ENCODE measurements at places on chromosomes 6 and 20.

- DNase-seq: no peak
Observed at GRCh38 chr6:134318236-134318973, 493 bp upstream of the SGK1 start.

DNA sequence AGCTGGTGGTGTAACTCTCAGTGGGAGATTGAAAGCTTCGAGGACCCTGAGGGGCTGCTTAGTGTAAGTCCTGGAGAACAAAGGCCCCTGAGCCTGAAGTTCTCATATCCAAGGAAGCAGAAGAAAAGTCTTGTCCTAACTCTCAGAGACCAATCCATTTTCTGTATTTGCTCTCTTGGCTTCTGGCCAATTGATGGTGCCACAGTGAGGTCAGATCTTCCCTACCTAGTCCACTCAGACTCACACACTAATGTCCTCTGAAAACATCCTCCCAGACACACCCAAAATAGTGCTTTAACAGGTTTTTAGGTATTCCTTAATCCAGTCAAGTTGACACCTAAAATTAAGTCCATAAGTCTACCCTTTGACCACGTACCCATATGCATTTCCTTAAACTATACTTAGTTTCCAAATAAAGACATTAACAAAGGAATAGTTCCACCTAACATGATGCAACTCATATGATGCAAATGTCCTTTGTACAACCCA is 29.4 kb downstream of the ZNF292 start:
- no peak for DNase-seq

- DNase-seq: no peak
Observed at GRCh38 chr6:105680131-105680530, 277.2 kb upstream of the PREP start.

DNA sequence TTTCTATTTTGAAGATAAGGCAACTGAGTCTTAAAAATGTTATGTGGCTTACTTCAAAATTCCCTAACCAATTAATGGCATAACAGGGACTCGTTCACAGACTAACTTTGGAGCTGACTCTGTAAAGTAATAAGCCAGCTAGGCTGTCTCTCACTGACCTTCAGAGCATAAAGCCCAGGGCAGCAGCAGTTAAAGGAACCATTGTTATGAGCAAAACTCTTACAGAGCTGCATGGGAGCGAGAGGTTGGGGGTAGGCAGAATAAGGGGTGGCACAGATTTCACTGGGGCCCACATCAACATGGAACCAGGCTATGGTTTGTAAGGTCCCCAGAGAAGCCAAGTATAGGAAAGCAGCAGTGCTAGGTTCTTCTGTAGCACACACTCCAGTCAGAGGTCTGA is 637.8 kb downstream of the RFPL4B start:
- DNase-seq: no peak

DNA sequence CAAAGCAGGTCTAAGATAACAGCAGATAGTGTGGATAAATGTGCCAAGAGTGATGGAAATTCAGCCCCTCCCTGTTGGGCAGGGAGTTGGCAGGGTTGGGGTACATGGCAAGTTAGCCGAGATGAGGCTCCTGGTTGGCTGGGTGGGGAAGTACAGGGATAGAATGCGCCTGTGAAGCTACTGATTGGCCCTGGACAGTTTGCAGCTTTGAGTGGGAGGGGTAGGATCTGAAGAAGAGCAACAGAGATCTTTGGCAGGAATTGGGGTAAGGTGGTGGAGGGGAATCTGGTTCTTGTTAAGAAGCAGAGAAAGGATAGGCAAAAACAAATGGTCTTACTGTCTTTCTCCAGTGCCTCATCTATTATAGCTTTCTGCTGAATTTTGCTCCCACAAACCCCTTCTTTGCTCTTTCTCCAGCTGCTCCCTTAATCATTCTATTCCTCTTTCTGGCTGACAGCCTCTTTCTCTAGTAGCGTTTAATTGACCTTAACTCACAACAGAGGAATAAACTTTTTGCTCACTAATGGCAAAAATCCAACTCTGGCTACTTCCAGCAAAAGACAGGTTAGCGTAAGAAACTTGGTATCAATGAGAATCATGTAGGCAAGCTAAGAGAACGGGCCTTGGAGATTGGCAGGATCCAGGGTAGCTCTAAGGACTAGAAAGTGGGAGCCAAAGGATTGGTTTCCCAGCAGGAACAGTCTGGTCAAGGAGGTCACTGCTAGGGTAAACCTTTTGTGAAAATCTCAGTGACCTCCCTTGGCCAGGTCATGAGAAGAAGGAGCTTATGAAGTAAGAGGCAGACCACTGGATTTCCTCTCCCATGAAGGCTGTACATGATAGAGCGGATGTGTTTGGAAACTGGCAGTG is 86.3 kb upstream of the CARMIL1 start:
- DNase-seq: no peak

GRCh38 chr20:46785958-46786357 is 76.5 kb downstream of the SLC2A10 start:
- DNase-seq: no peak

GRCh38 chr6:20417819-20418218 is 16.1 kb downstream of the E2F3 start:
- DNase-seq: no peak

GRCh38 chr6:25006565-25007001 is 70.8 kb upstream of the RIPOR2 start:
- DNase-seq: no peak

- DNase-seq: no peak
Observed at GRCh38 chr6:11788043-11788442, 9.4 kb upstream of the ADTRP start.

DNA sequence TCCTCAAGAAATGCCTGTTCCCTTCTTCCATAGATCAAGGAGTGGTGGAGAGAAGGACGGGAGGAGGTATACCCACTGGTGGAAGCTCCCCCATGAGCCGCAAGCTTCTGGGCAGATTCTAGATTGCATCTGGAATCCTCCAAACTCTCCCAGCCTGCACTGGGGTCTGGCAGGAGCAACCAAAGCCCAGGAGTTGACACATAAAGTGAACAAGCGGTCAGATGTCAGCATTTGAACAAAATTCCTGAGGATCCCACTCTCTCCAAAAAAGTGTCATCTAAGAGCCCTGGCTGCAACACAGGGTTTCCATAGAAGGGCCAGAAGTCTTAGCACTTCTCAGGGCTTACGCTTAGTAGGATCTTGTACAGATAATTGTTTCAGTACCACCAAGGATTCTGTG is 88.2 kb downstream of the KCNB1 start:
- no peak for DNase-seq

GRCh38 chr6:149278997-149279396 is 38.5 kb upstream of the TAB2 start:
- DNase-seq: no peak

DNA sequence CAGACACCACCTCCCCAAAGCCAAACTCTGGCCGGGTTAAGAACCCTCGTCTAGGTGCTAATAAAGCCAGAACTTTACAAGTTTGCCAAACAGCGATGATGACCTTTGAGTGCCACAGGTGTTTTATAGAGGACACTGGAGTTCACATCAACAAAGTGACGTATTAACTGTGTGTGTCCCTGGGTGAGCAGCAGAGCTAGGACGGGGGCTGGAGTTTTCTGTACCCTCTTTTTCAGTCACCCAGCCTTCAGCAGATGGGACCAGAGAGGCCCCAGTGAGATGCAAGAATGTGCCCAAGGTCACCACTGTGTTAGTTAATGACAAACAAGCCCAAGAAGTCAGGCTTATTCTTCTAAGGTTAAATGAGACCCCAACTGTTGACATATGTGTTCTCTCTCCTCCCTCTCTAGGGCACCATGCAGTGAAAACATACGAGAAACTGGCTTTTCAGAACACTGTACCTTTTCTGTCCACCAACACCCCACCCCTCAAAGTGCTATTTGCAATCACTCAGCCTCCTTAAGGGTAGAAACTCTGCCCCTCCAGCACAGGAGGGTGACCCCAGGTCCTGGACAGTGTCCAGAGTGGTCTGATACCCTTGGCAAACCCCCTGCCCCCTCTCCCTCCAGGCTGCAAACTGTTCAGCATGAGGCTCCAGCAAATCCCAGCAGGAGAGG is 5.2 kb downstream of the SDC4 start:
- no peak for DNase-seq

- DNase-seq: no peak
Observed at GRCh38 chr6:112437058-112437457, 89.9 kb downstream of the RFPL4B start.

GRCh38 chr6:149942461-149942829 is 631 bp downstream of the ULBP2 start:
- DNase-seq: no peak

- DNase-seq: no peak
Observed at GRCh38 chr6:126662966-126663365, 323.1 kb downstream of the CENPW start.

DNA sequence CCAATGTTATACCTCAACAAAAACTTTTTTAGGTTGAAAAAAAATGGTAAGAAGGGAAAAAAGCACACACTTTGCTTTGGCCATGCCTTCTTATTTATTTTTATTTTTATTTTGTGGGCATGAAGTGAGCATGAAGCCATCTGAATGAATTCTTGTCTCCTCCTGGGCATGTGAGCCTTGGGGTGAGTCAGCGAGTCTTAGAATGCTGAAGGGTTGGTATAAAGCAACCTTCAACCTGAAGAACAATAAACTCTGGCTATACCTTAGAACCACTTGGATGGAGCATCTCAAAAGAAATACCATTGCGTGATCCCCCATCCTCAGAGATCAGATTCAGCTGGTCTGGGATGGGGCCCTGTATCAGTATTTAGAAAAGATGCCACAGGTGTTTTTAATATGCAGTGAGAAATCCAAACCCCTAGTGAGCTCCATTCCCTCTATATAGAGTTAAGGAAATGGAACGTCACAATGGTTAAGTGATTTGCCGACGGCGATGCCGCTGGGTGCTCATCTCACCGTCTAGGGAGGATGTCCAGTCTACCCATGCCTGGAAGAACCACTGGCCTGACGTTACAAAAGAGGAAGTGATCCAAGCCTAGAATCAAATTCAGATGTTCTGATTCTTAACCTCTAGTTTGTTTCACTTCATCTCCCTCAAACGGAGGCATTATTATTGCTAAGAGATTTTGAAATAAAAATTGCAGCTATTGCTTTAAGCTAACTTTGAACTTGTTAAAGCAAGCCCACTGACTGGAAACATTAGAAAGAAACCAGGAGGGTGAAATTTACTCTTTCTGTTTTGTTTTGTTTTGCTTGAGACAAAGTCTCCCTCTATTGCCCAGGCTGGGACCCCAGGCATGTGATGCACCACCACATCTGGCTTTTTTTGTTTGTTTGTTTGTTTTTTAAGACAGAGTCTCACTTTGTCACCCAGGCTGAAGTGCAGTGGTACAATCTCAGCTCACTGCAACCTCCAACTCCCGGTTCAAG is 67.1 kb downstream of the EDN1 start:
- no peak for DNase-seq

DNA sequence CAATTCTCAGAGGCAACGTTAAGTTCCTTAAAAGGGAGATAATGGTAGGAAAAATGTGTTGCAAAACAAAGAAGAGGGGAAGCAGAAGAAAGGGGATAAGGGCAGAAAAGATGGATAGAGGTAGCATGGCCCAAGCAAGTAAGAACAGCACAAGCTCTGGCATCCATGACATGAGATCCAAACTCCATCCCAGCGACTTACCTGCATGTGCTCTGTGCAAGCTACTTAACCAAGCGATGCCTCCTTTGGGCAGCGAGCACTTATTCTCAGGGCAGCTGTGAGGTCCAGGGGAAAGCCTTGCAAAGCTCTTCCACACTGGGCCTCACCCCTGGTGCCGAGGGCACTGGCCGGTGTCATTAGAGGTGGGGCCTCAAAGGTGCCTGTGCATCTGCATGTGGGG is 295.2 kb downstream of the FOXC1 start:
- DNase-seq: no peak

DNA sequence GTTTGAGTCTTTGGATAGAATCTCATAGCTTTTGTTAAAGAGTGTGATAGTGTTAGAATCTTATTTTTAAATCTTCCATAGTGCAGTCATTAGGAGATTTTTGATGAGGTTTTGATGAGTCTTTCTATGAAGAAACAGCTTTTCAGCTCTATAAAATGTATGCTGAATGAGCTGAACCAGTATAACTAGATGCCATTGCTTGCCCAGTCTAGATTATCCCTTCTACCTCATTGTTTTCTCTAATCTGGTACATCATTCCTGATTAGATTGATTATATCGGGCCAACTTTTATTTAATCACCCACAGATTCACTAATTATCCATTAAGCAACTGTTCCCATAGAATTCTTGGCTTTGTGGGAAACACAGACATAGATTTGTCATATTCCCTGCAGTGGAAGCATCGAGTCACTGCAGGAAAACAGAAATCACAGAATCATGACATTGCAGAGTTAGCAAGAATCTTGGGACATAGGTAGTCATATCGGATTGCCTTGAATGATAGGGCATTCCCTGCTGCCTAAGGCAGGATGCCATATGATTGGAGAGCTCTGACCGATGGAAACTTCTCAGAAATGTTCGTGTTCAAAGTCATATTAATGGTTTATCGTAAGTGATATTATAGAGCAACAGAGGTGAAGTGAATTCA is 882.7 kb upstream of the FLRT3 start:
- DNase-seq: no peak

GRCh38 chr20:22700367-22700766 is 116.0 kb upstream of the FOXA2 start:
- DNase-seq: no peak

DNA sequence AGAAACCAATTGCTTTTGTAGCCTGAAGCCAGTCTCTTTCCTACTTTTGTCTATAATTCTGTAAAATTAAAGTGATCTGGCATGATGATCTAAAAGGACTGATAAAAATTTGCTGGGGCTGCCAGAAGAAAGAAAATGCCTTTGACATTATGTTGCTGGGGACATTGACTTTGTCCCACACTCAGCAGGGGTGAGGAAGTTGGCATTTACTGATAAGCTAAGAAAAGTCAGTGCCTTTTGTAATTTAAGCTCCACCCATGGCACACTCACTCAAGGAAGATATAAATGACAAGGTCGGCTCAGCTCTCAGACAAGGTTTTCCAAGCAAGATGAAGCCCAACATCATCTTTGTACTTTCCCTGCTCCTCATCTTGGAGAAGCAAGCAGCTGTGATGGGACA is at the start of gene SEMG1:
Gene SEMG1 (plus strand): TSS at position 309 of the 400 bp plus-strand sequence. CDS start 21 bp downstream, at position 330.
- DNase-seq: no peak

GRCh38 chr20:35563834-35564233 is 22.0 kb downstream of the ERGIC3 start:
- DNase-seq: no peak

GRCh38 chr20:50450881-50451752 is 59.1 kb upstream of the PTPN1 start:
- DNase-seq: no peak

- DNase-seq: no peak
Observed at GRCh38 chr6:155389130-155389529, 66.5 kb downstream of the NOX3 start.

All from activated T-cell treated with anti-CD3 and anti-CD28 coated beads for 1 hour (primary cell).